SK-N-SH treated with all-trans-retinoic acid at 6 μM for 48 hours (cell line): ENCODE measurements at places on chromosomes 3 and 15.

DNA sequence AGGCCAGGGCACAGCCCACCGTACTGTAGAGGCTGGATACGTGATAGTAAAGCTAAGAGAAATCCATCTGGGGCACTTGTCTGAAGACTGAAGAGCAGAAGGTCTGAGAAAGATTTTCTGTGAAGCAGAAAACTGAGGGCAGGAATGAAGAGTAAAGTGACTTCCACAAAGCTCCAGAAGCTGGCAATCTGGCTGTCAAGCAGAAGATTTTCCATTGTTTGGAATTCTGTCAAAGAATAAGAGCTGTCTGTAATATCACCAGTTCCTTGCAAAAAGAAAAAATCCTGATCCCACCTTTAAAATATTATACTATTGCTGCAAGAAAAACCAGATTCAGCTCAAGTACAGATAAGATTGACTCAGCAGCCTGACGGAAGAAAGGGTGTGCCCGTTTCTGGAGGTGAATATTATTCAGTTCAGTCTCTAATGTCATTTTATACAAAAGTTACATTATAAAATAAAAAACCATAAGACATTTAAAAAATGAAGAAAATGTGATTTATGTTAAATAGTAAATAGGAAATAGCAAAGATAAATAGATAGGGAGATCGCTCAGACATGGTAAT, 550.4 kb upstream of the SGO1 start:
- no peak for ATAC-seq

DNA sequence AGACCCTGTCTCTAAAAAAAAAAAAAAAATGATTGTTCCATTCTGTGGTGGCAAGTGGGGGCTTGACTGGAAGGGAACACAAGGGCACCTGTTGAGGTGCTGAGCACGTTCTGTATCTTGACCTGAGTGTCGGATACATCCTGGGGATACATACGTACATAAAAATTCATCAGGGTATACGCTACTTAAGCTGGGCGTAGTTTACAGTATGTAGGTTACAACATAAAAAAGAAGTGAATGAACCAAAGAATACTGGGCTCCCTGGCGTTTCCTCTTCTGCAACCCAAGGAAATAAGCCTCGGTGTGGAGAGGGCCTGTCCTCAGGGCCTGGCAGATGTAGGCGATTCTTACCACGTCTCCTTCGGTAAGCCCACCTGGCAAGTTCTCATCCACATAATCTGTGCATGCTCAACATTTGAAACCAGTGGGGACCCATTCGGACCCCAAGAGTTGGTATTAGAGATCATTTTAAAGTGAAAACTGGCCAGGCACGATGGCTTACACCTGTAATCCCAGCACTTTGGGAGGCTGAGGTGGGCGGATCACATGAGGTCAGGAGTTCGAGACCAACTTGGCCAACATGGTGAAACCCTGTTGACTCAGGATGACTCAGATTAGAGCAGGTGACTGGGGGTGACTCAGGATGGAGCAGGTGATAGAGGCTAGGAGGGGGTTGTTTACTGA, 5.1 kb upstream of the MUC20 start:
- ATAC-seq = no peak

DNA sequence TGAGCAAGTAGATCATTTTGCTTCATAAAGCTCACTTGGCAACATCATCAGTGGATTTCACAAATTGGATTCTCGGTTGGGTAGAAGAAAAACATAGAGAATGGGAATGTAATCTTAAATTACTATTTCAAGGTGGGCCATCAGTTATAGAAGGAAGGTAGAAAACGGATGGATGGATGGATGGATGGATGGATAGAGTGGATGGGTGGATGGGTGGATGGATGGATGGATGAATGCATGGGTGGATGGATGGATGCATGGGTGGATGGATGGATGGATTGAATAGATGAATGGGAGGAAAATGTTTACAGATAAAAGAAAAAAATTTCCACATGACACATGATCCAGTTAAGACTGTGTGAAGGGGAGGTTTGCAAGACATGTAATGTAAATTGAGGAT, 159.7 kb downstream of the MEX3B start:
- ATAC-seq = no peak

DNA sequence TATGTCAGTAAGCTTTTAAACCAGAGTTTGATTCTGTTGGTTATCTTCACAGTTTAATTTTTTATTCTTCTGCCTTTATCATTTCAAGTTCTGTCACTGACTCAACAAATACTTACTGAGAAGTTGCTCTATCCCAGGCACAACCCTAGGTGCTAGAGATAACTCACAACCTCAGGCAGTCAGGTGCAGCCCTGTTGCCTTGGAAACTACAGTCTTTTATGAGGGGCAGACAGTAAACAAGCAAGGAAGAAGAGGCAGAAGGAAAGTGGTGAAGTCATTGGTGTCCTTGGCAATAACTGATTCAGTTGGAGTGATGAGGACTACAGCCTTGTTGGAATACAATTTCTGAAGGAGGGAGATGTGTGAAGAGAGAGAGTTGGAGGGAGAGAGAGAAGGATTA, 142.1 kb upstream of the LRTM1 start:
- no peak for ATAC-seq

- no peak for ATAC-seq
Observed at GRCh38 chr3:36221975-36222374, 158.3 kb upstream of the STAC start.

- peak; percentile 88 for ATAC-seq
Observed at GRCh38 chr3:139561959-139562676, 22.6 kb upstream of the RBP1 start.

GRCh38 chr15:28885128-28885629, 595 bp upstream of the APBA2 start:
- no peak for ATAC-seq

- no peak for ATAC-seq
Observed at GRCh38 chr3:169607949-169608348, 55.6 kb downstream of the MECOM start.

DNA sequence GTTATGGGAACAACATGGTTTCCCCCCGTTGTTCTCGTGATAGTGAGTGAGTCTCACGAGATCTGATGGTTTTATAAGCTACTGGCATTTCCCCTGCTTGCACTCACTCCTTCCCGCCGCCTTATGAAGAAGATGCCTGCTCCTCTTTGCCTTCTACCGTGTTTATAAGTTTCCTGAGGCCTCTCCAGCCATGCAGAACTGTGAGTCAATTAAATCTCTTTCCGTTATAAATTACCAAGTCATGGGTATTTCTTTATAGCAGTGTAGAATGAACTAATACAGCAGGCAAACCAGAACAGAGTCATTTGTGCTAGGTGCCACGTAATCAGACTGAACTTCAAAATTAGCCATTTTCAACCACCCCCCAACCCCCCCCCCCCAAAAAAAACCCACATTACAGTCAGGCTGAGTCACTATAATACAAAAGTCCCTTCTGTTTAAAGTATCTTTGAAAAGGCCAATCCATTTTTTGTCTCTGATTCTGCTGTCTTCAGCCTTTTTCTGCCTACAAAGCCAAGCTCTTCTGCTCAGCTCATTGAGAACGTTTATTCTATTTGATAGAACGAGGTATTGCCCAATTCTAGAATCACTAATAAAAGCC, 4.1 kb downstream of the OR4F6 start:
- ATAC-seq = no peak

DNA sequence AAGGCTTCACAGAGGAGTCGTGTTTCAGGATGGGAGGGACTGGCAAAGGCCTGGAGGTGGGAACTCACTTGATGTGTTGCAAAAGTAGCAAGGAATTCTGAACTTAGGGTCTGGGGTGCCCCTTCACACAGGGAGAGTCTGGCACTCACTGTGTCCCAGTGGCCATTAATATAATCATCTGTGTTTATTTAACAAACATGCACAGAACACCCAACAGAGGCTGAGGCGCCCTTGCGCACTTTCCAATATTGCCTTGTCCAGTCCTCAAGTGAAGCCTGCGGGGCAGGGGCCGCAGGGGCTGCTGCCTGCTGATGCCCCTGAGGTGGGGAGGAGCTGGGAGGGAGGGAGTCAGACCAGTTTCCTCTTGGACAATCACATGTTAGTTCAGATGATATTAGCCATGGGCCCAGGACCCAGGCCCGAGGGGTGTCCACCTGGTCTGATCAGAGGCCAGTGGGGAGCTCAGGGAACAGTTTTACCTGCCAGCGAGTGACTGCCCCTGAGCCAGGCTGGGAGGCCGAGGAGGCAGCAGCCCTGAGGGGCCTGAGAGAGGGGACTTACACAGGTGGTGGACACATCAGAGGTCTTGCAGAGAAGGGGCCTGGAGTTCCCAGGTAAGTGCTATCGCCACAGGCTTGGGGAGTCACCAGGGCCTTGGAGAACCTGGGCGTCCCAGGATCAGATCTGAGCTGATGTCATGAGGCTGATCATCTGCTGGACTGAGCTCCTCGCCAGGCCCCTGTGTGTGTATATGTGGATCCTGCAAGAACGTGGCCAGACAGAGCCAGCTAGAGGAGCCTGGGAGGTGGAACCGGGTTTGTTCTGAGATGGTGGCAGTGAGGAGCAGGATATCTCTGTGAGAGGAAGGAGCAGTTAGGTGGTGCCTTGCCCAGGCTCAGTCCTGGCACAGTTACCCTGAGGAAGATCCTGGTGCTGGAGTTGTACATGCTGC, 13.8 kb upstream of the TXNRD3 start:
- ATAC-seq = no peak

DNA sequence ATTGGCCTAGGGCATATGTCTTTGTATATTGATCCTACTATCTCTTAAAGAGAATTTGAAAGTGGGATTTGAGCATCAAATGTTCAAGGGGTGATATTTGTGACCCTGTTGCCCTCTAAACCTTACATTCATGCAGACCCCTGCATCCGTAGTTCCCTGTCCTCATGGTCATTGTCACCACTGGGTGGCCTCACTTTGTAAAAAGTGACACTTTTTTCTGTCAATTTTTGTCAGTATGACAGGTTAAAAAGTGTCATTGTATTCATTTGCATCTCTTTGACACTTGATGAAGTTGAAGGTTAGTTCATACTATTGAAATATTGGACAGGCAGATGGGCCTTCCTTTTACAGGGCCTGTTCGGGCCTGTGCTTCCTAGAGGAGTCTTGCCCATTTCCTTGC, 12.3 kb upstream of the KLF15 start:
- ATAC-seq = no peak

DNA sequence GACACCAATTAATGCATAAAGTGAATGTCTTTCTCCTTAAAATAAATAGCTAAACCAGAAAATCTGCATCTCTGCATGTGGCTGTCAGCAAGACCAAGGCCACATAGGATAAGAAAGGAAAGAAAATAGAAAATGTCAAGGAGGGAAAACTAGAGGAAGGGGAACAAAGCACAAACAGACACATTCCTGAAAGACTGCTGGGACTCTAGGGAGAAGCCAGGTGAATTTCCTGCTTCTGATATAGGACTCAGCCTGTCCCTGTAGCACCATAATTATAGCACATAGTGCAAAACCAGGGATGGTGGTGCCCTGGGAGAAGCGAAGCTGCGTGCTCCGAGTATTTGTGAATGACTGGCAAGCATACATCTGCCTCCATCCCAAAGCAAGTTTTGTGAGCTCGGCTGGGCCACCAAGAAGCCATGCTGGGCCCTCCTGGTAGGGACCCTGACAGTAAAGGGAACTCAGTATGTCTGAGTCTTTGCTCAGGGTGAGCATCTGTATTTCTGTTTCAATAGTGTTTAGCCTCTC, 14.2 kb downstream of the FSTL1 start:
- ATAC-seq = no peak

- ATAC-seq = no peak
Observed at GRCh38 chr3:32229565-32229964, 8.9 kb upstream of the CMTM8 start.

- no peak for ATAC-seq
Observed at GRCh38 chr15:76107169-76107568, 47.4 kb downstream of the TMEM266 start.

GRCh38 chr15:57708047-57708446, 1.5 kb downstream of the POLR2M start:
- ATAC-seq = no peak

GRCh38 chr15:48896869-48897814, 19.2 kb downstream of the EID1 start:
- ATAC-seq = no peak

DNA sequence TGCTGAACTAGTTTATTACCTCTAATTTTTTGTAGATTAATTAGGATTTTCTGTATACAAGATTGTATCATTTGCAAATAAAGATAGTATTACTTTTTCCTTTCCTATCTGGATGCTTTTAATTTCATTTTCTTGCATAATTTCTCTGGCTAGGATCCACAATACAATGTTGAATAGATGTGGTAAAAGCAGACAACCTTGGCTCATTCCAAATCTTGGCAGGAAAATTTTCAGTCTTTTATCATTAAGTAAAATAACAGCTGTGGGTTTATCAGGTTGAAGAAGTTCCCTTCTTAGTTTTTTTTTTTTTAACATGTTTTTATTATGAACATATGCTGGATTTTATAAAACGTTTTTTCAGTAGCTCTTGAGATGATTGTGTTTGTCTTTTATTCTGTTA, 422.6 kb downstream of the AGBL1 start:
- ATAC-seq = no peak

- no peak for ATAC-seq
Observed at GRCh38 chr3:16140116-16140893, 34.2 kb upstream of the GALNT15 start.

DNA sequence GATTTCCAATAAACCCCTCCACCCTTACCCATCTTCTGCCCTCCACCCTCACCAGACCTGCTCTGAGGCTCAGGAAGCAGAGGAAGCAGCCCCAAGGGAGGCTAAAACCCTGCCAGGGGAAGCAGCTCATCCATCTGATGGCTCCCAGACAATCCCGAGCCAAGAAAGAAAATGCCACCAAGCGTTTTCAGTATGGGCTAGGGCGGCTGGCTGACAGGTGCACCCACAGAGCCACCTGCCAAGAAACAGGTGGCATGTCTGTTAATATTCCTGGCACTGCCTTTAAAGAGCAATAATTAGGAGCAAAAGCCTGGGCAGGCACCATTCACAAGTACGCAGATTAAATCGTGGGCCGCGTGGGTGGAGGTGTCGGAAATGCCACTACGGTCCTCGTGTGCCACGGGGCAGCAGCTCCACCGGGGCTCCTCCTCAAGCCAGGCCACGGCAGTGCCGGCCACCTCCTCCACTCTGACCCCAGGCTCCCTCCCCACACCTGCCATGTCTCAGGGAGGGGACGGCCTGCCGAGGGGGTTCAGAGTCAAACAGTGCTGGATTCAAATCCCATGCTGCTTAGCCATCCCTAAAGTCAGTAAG, 23.9 kb upstream of the GRIP2 start:
- no peak for ATAC-seq

- peak; percentile 35 for ATAC-seq
Observed at GRCh38 chr15:40252438-40253166, 13.7 kb downstream of the PAK6 start.

- no peak for ATAC-seq
Observed at GRCh38 chr3:62493109-62493801, 119.9 kb upstream of the FEZF2 start.

- ATAC-seq = no peak
Observed at GRCh38 chr3:66466606-66467270, 34.1 kb downstream of the LRIG1 start.

GRCh38 chr3:50373146-50374051, 14.1 kb upstream of the TMEM115 start:
- no peak for ATAC-seq

- no peak for ATAC-seq
Observed at GRCh38 chr3:64271631-64272030, 46.4 kb upstream of the PRICKLE2 start.

GRCh38 chr15:78407608-78408354, 30.2 kb upstream of the IREB2 start:
- peak; percentile 44; the same call in 1 of the 3 replicates for ATAC-seq
